ENCODE measurements at places on chromosomes 1 and 21.

- DNase-seq = no peak
Measured at GRCh38 chr1:55988963-55989452, 590.4 kb downstream of the PLPP3 start.

GRCh38 chr1:178490136-178490535 is 6.6 kb downstream of the CLEC20A start:
- no peak for DNase-seq

GRCh38 chr1:107379826-107380225 is 239.0 kb downstream of the NTNG1 start:
- DNase-seq = no peak

DNA sequence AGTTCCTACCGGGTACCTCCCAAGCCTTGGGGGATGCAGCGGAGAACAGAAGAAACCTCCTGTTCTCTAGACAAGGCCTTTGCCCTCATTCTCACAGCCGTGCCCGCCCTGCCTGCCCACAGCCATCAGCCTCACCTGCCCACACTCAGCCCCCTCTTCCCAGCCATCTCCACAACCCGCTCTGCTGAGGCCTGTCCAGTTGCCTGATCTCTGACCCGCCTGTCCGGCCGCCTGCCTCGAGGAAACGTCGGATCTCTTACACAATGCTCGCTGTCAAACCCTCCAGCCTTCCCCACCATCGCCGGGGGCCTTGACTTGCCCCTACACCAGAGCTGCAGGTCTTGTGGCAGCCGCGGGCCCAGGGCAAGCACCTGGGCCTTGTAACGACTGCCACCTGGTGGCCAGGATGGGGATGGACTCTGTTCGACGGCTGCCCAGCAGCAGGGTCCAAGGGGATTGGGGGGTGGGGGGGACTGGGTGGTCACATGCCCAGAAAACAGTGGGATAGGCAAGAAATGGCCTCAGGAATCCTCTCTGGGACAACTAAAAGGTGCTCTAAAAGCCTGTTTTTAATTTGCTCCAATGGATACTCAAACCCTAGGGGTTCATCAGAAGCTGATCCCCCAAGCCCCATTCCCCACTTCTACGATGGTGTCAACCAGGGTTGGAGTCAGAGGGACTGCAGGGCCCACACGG is 31.0 kb downstream of the SLC45A1 start:
- peak; percentile 72 for DNase-seq

- no peak for DNase-seq
Measured at GRCh38 chr1:221100611-221101010, 221.4 kb downstream of the HLX start.

DNA sequence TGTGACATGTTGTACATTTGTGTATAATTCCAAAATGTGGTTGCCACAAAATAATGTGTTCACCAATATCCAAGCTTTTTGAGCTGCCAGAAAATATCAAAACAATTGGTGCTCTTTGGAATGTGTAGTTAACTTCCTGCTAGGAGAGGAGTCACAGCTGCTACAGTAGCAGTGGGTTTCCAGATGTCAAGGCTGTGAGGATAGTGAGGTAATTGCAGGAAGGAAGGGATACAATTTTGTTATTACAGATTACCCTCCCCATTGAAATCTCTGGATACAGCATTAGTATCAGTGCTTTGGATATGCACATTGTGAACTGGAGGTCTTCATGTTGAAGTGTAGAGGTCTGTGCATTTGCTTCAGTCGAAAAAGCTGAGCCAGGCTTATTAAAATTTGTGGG is 253.2 kb downstream of the PTPRC start:
- DNase-seq = no peak

- no peak for DNase-seq
Measured at GRCh38 chr1:41880950-41881885, 37.5 kb downstream of the HIVEP3 start.

DNA sequence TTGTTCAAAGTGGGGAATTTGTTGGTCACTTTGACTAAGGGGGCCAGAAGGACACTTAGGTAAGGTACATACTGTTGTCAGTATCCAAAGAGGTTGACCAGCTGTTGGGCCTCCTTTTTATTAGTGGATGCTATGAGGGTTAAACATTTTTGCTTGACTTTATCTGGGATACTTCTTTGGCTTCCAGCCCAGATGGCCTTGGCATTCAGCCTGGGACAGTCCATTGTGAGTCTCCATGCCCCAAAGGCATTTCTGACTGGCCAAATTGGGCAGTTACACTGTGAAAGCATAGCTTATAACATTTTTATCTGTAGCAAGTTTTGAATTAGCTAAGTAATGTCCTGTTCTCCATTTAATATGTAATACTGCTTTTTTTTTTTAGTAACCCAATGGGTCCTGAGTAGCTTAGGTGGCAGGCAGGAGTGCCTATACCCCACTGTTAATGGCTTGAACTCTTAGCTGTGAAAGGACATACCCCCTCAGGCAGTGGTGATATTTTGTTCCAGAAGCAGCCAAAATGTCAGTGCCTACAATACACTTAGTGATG is 35.4 kb upstream of the CD1D start:
- no peak for DNase-seq

- no peak for DNase-seq
Measured at GRCh38 chr1:41073971-41074370, 52.4 kb upstream of the SLFNL1 start.

DNA sequence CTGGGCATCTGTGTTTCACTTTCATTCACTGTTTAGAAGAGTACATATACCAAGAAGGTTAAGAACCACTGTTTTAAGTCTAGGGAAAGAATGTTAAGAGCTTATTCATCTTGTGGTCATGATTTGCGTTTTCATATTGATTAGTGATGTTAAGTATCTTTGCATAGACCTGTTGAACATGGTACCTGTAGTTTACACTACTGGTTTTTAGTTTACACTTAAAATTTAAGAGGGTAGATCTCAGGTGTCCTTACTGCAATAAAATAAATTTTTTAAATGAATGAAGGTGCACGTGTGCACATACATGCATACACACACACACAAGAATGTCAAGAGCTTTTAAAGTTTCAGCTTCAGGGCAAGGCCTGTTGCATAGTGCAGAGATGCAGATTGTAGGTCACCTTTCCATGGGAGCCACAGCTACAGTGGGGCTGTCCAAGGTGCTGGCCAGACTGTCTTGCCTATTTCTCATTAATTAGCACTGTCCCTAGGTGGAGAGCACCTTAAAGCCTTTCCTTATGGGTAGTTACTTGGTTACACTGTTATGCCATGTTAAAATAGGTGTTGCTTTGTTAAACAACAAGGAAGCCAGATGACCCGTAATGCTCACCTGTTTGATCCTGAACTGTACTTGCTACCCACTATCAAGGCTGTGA is 543.0 kb upstream of the DAB1 start:
- peak; percentile 15 for DNase-seq

GRCh38 chr1:41641475-41641814 is 157.0 kb upstream of the EDN2 start:
- no peak for DNase-seq

GRCh38 chr21:37551331-37551992 is 184.9 kb downstream of the DYRK1A start:
- no peak for DNase-seq

DNA sequence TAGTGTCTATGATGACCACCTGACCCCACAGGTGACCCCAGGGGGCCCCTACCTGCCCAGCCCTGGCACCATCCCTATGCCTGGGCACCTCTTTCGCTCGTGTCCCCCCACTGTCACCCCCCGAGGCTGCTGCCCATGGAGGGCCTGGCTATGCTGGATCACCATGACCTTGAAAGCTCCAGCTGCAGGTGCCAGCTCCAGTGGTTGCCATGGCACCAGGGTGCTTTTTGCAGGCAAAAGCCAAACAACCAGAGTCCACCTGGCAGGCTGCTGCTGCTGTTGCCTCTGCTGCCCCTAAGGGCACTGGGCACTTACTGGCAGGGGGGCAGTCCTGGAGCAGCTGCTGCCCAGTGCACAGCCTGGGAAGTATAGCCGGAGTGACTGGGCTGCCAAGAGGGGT is 21.7 kb downstream of the ETNK2 start:
- no peak for DNase-seq

- DNase-seq = no peak
Measured at GRCh38 chr1:178541379-178541778, 28.5 kb downstream of the TEX35 start.

DNA sequence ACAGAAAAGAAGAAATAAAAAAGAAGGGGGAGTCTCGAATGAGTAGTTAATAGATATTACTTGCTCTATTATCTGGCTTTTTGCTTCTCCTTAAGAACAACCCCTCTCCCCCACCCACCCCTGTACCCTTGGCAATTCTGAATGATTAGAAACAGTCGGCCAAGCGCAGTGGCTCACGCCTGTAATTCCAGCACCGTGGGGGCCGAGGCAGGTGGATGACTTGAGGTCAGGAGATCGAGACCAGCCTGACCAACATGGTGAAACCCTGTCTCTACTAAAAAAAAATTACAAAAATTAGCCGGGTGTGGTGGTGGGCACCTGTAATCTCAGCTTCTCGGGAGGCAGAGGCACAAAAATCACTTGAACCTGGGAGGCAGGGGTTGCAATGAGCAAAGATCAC is 42.7 kb downstream of the GATAD2B start:
- DNase-seq = no peak

Measured in neuronal stem cell (in vitro differentiated cells).